ENCODE measurements at places on chromosomes 5 and 9.

DNA sequence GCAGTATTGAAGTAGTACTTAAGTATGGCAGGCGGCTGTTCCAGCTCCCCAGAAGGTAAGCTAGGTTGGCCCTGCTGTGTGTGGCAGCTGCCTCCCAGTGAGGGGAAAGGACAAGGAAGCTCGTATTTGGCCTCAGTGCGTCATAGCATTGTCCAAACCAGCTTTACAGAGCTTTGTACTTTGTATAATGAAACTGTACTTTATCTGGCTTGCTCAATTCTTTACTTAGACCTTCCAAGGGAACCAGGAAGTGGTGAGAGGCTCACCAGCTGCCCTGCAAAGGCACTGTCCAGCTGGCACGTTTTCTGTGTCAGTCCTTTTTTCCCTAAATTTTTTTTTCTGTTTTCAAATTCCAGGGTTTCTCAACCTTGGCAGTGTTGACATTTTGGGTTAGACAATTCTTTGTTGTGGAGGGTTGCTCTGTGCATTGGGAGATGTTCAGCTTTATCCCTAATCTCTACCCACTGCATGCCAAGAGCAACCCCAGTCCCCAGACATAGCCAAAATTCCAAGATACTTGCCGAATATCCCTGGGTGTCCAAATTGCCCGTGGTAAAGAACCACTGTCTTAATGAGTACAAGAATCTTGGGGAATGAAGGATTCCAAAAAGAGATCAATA, 474.5 kb downstream of the LRRC70 start:
- no peak for DNase-seq

DNA sequence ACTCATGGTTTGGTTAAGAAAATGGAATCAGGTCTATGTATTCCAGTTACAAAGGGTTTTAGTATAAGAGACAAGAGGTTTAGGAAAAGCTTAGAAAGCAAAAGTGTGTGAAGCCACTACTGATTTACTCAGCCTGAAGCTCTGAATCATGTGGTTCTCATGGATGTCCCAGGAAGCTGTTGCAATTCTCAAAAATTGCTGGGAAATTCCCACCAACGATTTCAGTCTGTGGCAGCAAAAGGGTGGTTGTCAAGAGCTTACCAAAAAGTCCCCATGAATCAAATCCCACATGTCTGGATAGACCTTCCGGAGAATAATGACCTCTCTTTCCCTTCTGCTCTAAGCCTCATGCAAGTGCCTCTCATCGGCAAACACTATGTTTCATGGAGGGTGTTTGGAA, 929.9 kb downstream of the TLE4 start:
- no peak for DNase-seq

- no peak for DNase-seq
Measured at GRCh38 chr5:59116231-59116865, 533.5 kb downstream of the RAB3C start.

- no peak for DNase-seq
Measured at GRCh38 chr5:153237671-153238332, 252.7 kb upstream of the GRIA1 start.

- DNase-seq: no peak
Measured at GRCh38 chr5:17228821-17229291, 11.4 kb downstream of the BASP1 start.

DNA sequence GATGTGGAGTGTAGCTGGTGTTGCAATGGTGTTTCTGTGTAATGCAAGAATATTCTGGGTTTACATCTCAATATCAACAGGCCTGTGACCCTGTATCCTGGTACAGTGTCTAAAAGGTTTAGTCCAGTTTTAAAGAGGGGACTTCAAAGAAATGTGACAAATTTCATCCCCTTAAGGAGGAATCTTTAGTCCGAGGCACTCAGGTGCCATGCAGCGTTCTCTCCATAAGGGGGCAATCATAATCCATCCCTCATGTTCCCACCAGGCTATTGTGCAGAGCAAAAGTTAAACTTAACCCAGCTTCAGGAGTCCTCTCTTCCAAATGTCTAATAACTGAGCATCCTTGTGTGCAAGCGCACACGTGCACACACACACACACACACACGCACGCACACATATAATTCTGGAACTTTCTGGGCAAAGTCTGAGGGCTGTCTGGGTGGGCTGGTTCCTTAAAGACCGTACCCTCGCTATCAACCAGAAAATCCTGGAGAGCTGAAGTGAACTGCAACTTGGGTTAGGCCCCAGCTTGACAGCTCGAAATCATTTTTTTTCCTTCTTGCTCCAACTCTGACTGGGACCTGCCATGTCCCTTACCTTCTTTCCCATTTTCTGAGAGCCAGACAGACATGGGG, 46.0 kb downstream of the CRB2 start:
- DNase-seq: peak; percentile 6

DNA sequence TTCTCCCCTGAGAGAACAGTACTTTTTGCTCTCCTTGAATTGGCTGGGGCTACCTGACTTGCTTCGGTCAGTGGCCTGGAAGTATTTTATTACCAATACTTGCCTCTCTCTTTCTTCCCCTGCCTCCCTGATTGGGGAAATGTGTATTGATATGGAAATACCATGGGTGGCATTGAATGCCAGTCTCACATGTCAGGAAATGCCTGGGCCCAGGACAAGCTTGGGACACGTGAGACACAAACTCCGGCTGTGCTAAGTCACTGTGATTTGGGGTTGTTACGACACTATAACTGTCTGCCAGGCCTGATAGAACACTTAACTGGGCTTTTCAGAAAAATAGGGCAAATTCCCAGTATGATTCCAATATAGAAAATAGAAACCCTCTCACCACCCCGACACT, 238.3 kb downstream of the GADD45G start:
- no peak for DNase-seq

Data from activated T-cell treated with anti-CD3 and anti-CD28 coated beads for 48 hours (primary cell).